ENCODE measurements at places on chromosomes 7 and 10. TPM values are rescaled to one million over a fixed set of nuclear protein-coding genes. Genes with fewer than 3 reads are reported as not detected.

Gene UCN3
- polyA plus RNA-seq, result not detected

Gene RBP3
- not detected for polyA plus RNA-seq

Gene BTBD16
- polyA plus RNA-seq, result not detected

Gene CNTNAP2
- polyA plus RNA-seq, result not detected

Gene PAPOLB
- polyA plus RNA-seq, result not detected

- DNase-seq, result no peak
These were observed 385.7 kb downstream of the TNS3 start for GRCh38 chr7:47196106-47196645.

GRCh38 chr10:129046065-129046681 is 420.9 kb upstream of the MGMT start:
- DNase-seq, result no peak

DNA sequence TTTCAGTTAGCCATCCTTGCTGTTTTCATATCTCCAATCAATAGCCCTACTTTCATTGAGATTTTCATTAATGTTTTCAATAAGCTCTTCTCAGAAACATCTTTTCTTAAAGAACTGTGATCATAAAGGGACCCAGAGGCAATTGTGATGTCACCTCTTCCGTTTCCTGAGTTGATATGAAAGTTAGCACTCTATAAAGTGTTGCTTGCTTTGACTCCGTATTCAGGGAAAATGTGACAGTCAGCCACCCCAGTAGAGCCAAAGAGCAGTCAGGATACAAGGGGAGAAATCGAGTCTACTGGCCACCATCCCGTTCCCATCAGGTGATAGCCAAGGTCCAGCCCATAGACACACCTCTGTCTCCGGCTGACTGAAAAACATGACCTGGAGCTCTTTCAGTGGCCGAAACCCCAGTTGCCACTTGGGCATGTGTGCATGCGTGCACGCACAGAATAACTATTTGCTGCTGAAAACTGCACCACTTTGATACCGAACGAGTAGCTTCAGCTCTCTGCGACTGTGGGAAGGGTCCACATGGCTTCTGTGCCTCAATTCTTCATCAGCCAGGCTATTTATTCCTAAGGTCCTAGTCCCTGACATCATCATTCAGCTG is 291.4 kb downstream of the USP6NL start:
- no peak for DNase-seq

GRCh38 chr10:101536800-101537199 is 51.3 kb downstream of the POLL start:
- DNase-seq, result peak; percentile 56

GRCh38 chr10:12633776-12634620 is 284.7 kb downstream of the CAMK1D start:
- no peak for DNase-seq

GRCh38 chr10:108975459-108976058 is 947.8 kb downstream of the XPNPEP1 start:
- no peak for DNase-seq

DNA sequence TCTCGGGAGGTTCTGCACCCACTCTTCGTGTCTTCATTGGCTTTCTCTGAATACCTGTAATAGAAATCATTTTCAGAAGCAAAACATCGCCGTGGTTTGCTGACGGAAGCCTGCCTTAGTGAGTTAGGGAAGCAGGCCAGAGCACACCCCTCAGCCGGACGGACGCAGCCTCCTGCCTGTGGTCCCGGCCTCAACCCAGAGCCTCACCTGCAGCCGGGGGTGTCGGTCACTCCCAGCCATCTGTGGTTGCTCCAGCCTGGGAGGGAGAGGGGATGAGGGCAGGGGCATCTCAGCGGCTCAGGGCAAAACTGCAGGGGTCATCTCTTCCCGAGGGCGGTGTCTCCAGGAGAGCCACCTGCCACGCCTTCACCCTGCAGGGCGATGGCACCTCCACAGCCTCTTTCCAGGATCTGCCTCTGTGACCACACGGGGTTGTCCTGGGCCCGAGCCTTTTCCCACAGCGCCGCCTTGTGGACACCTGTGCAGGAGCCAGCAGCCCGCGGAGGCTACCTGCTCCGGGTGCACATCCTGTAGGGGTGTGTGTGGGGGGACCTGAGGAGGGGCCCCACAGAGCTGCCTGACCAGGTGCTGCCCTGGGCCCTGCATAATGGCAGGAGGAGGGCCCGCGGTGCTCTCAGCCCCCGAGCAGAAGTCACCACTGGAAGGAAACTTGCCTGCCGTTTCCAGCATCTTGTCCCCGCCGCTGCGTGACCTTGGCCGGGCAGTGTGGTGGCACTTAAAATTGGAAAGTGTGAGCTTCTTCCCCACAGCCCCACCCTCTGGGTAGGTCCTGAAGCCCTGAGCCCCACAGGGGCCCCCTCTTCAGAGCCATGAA is 21.6 kb upstream of the AP5Z1 start:
- peak; percentile 66 for DNase-seq

- DNase-seq, result no peak
These were observed 18.3 kb downstream of the ARMC3 start for GRCh38 chr10:22945934-22946673.

DNA sequence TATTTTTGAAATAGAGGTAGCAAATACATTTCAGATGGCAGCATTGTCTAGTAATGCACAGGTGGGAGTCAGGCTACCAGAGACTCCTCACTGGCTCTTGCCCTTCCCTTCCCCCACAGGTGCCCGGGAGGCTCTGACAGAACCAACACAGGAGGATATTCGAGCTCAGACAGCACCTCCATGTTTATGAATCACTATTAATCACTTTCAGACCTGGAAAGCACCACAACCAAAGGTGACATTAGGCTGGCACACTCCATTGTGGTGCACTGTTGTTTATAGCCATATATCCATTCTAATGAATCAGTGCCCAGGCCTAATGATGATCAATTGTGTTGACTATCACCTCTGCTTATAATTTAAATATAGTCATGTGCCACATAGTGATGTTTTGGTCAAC is 107.8 kb upstream of the NAMPT start:
- no peak for DNase-seq

GRCh38 chr7:41122256-41122987 is 580.5 kb downstream of the INHBA start:
- no peak for DNase-seq

DNA sequence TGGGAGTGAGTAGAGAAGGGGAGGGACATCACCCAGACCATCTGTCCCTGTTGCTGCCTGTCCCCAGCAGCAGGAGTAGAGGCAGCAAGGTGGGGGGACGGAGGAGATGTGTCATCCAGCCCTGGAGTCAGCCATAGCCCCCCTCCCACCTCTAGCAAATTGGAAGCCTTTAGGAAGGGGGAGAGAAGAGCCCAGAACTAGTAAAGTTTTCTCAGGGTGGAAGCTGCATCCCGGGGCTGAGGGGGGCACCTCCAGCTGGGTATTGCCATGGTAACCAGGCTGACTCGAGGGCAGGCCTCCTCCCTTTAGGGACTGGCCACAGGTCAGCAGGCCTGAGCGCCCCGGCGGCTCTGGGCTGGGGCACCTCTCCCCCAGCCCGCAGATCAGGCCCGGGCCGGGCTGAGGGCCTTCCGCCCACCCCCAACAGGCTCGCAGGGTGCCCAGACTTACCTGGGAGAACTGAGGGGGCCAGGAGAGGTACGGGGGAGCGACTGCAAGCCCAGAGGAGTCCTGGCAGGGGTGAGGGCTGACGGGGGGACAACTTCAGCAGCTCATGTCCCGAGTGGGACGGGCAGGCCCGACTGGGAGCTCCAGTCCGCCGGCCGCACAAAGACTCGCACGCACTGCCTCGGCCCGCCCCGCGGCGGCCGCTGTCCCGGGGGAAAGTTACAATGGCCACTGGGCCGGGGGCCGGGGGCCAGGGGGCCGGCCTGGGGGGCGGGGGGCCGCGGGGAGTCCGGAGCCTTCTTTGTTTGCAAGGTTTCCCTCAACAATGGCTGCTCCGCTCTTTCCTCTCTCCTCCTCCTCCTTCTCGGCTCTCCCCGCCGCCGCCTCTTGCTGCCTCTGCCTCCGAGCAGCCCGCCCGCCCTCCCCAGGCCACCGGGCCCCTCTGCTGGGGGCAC is 6.0 kb downstream of the LDB1 start:
- DNase-seq, result peak; percentile 74

All from GM23248 (cell line).